ENCODE measurements at places on chromosomes 6 and 20.

DNA sequence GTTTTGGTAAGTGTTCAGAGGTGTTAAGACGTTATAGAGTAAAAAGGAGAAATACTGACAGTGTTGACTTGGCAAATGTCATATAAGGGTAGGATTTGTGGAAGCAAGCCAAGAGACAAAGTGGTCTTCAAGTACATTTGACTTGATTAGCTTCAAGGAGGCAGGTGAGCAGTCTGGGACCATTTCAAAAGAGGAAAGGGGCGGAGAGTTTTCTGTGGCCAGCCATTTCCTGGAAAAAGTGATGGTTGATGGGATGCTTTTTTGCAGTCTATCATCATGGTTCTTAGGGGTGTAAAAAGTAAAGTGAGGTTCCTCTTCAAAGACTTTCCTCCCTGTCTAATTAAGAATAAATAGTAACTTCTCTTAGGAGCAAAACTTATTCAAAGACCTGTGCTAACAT, 28.7 kb downstream of the FKBP1A start:
- no peak for DNase-seq

GRCh38 chr6:37565267-37566110, 65.8 kb upstream of the CCDC167 start:
- no peak for DNase-seq

DNA sequence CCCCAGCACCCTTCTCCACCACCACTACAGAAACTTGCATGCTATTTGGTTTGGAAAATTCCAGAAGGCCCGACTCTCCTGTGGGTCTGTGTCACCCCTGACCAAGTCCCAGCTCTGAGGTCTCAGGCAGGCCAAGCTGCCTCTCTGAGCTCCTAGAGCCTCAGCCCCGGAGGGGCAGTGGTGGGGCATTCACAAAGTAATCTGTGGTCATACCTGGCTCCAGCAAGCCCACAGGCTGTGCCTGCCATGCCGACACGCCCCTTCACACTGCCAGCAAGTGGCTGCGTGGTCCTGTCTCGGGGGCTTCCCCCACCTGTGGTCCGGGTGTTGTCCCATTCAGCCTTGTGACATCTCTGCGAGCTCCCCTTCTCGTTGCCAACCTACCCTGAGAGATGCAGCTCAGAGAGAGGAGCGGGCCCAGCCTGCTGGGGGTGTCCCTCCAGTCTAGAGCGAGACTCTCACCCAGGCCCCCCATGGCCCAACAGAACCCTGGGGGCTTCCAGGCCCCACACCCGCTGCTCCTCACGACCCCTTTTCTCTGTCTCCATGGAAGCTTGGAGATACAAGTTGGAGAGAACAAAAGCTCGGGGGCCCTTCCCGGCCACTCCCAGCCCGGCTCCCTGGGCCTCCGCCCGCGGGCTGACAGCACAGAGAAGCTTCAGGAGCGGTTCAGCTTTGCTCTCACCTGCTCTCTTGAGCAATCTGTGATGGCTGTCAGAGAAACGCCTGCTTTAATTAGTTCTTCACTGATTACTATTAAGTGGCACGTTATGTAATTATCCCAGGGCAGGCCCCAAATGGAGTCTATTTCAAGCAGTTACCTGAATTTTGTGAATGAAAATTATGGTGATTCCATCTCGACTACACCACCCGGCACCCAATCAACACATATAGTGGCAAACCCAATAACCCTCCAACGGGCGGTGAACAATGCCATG, 147.7 kb upstream of the PHACTR3 start:
- no peak for DNase-seq

- no peak for DNase-seq
Measured at GRCh38 chr6:45169815-45170214, 158.3 kb upstream of the RUNX2 start.

Measured in stimulated activated CD4-positive, alpha-beta T cell treated with anti-CD3 and anti-CD28 coated beads, Interleukin-15, amount 100 ng/mL, for 48 hours (primary cell).